Activated CD4-positive, CD25-positive, alpha-beta regulatory T cell treated with anti-CD3 and anti-CD28 coated beads, Interleukin-2, amount 50 U/mL, for 24 hours (primary cell): ENCODE measurements at places on chromosomes 5 and 9.

GRCh38 chr5:100709771-100710170 is 174.6 kb downstream of the FAM174A start:
- ATAC-seq = no peak

GRCh38 chr5:87347272-87347671 is 65.5 kb downstream of the CCNH start:
- no peak for ATAC-seq

DNA sequence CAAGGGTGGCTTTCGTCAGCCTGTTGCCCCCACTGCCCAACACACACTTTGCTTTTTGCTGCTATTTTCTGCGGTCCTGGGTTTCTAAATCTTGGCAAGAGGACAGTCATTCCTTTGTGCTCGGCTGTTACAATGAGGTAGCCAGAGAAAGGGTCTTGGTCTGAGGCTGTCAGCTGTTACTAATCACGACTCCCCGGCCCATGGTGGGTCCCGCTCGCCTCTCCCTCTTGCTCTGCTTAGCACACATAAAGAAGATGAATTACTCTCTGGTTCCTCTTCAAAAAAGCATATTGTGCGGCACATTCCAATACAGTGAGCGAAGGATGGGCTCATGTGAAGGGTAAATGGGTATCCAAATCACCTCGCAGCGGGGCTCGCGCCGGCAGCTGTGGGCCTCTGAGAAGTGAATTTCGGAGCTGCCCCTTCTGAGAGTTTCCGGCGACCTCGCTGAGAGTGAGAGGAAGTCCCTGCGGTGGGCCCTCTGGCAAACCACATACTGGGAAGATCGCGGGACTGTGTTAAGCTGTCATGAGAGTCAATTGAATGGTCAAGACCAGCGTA is 56.0 kb downstream of the SLC1A3 start:
- no peak for ATAC-seq

DNA sequence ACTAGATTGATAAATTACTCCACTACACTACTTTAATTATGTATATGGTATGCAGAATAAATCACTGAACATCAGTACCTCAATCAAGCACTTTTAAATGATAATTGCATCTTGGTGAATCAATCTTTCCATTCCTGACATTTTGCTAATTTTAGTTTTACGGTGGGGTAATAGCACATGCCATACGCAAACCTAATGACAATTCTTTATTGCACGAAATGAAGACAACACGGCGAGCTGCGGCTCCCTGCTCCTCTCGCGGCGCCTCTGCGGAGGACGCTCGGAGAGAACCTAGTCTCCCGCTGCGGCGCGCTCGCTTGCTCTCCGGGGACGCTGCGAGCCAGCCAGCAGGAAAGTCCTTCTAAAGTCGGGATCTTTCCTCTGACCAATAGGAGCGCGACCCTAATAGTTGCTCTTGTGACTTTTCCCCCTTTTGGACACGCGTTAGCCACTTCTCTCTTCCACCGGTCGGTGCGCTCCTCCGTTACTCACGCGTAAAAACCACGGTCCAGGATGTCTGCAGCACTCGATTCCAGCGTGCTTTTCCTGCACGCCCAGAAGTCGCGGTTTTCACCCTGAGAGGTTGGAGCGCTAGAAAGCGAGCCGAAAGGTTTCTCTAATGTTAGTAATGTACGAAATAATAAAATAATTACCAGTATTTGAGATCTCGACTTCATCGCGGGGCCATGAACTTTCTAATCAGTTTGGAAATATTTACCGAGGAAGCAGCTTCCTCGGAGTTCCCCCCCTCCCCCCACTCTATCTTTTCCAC is 1.0 kb upstream of the MEF2C start:
- peak; percentile 32 for ATAC-seq

DNA sequence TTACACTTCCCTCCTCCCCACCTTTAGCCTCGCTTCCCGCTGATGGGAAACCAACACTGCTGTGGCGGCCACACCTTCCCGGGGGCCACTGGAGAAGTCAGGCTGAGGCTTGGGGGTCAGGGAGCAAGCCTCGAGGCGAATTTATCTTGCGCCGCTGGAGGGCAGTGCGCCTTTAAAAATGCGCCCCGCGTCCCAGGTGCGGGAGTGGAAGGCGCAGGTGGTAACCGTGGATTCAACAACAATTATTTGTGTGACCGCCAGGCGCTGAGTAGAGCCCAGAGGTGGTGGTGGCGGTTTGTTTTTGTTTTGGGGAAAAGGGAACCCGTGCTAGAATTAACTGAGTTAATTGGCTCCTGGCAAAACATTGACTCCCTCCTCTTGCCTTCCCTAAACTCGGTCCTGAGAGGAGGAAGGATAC is 1.1 kb downstream of the CFAP77 start:
- ATAC-seq = peak; percentile 42

GRCh38 chr5:31377274-31377946 is 154.5 kb downstream of the DROSHA start:
- ATAC-seq = no peak

- no peak for ATAC-seq
These were observed 56.7 kb upstream of the CLINT1 start for GRCh38 chr5:157915638-157916037.
